ENCODE measurements at places on chromosomes 1 and 21.

- no peak for DNase-seq
Measured at GRCh38 chr1:116288201-116288598, 84.8 kb upstream of the ATP1A1 start.

GRCh38 chr1:181097242-181097641 lies 8.7 kb downstream of the IER5 start:
- DNase-seq: no peak

DNA sequence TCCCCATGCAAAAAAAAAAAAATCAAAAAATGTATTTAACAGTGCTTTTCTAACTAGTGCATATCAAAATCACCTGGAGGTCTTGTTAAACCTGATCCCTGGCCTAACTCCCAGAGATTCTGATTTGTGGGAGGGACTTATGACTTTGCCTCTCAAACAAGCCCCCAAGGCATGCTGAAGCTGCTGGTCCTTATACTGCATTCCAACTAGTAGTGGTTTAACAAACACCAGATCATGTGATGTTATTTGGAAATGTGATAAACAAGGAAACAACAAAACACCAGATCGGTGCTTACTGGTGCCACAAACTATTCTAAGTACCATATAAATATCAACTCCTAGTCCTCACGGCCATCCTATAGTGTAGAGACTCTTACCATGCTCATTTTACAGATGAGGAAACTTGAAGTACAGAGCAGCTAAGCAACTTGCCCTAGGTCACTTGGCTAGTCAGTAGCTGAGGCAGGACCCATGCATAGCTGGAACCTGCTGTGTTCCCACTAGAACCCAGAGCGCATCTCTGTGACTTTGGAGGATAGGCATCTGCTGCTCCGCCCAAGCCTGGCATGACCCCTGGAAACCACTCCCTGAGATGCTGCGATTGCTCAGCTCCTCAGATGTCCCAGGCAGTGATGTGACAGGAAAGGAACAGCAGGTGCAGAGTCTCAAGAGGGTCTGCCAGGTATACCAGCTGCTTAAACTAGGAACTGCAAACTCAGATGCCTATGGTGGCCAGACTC lies 38.1 kb downstream of the SOX13 start:
- DNase-seq: no peak

GRCh38 chr1:191222206-191222605 lies 744.5 kb upstream of the BRINP3 start:
- DNase-seq: no peak

DNA sequence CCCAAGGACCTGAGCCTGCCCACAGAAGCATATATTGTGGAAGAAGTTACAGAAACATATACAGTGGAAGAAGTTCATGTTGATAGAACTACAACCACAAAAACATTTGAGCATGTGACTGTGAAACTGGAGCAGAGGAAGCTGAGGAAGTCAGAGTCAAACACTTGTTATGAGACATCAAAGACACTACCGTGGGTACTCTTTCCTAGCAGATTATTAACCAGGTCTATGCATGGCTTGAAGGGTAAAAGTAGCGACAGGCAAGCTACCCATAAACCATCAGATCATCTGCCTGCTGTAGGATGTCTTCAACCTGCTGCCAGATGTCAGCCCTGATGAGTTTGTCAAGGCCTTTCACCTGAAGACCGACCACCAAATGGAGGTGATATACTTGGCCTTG lies 35.8 kb downstream of the IVNS1ABP start:
- no peak for DNase-seq

GRCh38 chr1:201468501-201468843 lies 516 bp downstream of the PHLDA3 start:
- no peak for DNase-seq

- DNase-seq: no peak
Measured at GRCh38 chr1:43522776-43523480, 7.8 kb upstream of the PTPRF start.

DNA sequence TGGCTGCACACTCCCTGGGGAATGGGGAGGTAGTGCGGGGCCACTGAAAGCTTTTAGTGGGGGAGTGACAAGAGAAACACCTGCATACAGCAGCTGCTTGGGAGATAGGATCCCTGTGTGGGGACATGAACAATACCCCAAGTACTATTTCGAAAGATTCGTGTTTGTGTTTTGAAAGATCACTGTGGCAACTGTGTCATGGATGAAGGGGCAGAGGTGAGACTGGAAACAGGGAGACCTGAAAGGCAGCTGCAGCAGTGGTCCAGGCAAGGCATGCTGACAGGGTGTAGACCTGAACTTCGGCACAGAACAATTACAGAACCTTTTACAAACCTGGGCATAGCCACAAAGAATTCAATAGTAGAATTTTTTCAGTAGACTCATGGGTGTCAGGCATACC lies 32.9 kb downstream of the TENT5C start:
- no peak for DNase-seq

- no peak for DNase-seq
Measured at GRCh38 chr1:10674700-10675609, 121.5 kb downstream of the CASZ1 start.

- no peak for DNase-seq
Measured at GRCh38 chr1:26786437-26787380, 1.0 kb upstream of the PIGV start.

- DNase-seq: no peak
Measured at GRCh38 chr1:226823643-226824042, 46.8 kb upstream of the PSEN2 start.

DNA sequence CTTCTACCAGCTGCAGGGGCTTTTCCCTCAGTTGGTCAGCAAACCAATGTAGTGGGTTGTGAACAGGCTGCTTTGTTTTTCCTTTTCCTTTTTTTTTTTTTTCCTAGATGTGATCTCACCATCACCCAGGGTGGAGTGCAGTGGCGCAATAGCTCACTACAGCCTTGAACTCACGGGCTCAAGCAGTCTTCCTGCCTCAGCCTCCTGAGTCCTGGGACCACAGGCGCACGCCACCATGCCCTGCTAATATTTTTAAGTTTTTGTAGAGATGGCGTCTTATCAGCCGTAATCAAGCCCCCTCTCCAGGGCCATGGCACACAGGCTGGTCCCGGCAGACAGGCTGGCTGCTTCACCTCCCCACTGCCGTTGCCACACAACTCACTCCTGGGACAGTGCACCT lies 3.4 kb upstream of the TRIM11 start:
- no peak for DNase-seq

DNA sequence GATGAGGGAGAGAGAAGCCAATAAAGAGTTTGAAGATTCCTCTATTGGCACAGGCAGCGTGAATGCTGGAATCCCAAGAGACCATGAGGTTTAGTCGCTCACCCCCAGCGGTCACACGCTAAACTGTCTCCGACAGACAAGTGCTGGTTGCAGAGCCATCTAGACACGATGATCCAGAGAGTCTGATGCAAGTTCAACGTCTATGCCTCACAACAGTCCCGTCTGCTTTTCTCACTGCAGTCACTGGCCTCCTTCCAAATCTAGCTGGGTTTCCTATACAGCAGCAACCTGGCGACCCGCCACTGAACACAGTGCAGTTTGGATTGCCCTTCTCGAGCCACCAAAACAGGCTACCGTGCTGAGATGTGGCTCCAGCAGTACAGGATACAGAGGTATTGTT lies 98.6 kb upstream of the KRTAP19-8 start:
- DNase-seq: no peak

DNA sequence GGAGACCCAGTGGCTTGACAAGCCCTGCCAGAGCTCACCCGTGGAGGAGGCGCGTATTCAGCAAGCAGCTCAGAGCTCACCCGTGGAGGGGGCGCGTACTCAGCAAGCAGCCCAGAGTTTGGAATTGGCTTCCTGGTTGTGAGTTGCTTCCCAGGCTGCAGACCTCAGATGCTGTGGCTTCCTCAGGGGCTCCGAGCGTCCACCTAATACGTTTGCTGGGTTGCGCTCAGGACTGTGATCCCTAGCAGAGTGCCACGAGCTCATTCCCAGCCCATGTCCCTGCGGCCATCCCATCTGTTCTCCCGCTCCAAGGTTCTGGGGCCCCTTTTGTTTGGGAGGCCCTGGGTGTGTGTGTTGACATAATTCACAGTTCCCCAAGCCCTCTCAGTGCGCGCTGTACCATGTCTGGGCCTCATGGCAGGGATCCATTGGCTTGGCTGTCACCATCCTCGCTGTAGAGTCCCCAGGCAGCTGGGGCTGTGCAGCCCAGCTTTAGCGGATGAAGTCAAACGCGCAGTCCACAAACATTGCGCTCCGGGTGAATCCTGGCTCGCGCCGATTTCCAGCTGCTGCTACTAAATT lies 3.6 kb downstream of the AJAP1 start:
- no peak for DNase-seq

DNA sequence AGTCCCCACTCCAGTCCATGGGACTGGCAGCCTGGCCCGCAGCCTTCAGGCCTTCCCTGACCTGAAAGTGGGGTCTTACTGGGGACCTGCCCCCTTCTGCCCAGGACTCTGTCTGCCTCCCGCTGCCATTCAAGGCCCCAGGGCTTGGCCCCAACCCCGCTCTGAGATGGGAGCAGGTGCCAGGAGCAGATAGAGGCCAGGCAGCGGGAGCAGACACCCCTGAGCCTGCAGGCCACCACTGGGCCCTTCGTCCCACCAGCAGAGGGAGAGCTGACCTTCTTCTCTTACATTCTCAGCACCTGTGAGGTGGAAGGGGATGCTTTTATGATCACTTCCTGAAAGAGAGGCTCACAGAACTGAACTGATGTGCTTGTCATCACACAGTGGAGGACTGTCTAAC lies 62.2 kb upstream of the TINAGL1 start:
- no peak for DNase-seq

DNA sequence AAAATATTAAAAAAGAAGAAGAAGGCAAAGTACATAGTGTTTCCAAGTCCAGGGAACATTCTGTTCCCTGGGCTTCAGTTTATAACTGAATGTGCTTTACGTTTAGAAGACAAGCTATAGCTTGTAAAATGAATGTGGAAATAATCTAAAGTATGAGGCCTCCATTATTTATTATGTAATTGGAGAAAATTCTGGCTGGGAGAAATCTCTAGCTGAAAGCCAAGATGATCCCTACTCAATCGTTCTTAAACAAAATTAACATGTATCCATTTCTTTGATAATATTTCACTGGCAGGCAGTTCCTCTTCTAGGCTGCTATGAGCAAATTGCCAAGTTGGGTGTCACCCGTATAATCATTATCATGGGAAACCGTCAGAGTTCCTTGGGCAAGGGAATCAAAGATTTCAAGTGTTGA lies 52.2 kb upstream of the ETS2 start:
- DNase-seq: no peak

GRCh38 chr1:115308969-115309368 lies 29.1 kb downstream of the NGF start:
- no peak for DNase-seq

DNA sequence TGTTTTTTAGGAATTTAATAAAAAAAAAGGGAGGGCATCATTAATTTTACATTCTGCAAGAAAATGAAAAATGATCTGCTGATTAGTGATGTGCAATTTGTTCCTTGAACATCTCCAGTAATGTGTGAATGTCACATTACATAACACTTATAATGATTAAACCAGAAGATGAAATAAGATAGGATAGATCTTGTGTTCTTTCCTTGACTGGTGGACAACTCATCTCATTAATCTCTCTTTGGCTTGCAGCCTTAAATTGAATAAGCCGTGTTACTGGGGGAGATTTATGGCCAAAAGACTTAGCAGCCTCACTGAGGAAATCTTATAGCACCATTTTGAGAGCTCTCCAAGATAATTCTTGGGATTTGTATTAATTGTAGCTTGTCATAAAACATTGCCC lies 217.2 kb downstream of the ST6GALNAC3 start:
- no peak for DNase-seq

GRCh38 chr1:185819798-185820197 lies 85.6 kb downstream of the HMCN1 start:
- no peak for DNase-seq

DNA sequence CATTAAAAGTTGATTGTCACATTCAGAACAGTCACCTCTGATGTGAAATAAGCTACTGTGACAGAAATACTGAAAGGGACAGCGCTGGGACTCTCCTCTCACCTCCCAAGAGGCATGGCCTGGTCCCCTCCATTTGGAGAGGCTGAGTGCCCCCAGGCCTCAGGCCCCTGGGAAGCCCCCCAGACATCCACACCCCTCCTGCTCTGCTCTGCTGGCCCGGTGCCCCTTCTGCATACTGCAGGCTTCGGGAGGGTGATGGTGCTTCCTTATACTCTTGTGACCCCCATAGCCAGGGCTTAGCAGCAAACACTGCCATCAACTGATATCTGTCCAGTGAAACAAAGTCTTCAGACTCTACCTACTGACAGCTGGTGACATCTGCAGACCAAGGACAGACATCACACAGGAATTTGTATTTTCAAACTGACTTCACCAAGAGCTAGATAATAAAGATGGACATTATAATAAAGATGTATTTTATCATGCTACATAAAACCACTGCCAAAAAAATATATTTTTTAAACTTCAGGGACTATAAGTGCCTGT lies 36.9 kb downstream of the C2CD2 start:
- DNase-seq: no peak

DNA sequence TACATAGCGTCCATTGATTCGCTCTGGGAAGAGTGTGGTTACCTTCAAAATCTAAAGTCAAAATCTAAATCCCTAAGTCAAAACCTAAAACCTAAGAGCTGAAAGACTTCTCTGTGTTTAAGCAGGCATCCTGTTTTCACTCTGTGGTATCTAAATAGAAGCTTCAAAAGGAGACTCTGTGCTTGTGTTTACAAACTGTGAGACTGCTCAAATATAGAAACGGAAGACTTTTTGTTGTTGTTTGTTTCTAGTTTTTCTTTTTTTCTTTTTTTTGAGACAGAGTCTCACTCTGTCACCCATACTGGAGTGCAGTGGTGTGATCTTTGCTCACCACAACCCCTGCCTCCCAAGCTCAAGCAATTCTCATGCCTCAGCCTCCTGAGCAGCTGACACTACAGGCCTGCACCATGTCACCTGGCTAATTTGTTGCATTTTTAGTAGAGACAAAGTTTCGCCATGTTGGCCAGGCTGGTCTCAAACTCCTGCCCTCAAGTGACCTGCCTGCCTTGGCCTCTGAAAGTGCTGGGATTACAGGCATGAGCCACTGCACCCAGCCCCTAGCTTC lies 425.9 kb downstream of the SMYD3 start:
- DNase-seq: no peak

DNA sequence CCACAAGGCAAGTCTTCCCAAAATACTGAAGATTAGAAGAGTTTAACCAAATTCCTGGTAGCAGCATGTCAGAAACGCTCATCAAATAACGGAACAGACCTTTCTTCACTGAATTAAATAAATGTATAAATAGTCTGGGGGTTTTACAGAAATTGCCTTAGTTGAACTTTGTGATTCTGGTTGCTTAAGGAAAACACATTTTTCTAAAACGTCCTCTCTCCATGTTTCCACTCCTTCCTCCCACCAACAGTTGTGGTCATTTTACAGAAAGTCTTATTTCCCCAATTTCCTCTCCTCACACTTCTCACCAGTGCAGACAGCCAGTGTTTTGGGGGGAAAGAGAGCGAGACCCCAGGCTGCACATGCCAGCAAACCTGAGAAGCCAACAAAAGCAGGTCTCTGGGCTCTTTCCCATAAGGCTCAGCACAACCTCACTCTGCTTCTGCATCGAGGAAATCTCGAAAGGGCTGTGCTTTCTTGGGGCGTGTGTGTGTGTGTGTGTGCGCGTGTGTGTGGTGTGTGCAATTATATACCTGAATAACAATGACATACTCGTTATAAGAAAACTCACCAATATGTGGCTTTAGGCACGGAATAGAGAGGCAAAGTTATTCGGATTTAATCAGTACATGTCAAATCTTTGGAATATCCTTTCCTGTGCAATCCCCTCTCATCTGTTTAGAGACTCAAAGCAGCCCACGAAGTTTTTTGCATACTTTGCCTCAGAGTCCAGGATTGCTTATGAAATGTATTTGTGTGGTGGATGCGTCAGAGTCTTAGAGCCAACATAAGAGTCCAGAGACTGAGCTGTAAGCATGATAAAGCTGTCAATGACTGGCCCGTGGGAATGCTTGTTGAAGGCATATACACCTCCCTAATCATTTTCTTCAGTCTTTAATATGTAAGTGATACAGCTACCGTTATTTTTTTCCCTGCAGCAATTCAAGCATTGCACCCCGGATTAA lies 2.0 kb downstream of the KCNJ15 start:
- no peak for DNase-seq

Data from type B pancreatic cell (in vitro differentiated cells).